NCI-H345 (cell line): ENCODE measurements at places on chromosomes 12 and 14.

GRCh38 chr14:91315844-91316267, 71.4 kb upstream of the GPR68 start:
- DNase-seq, result no peak

DNA sequence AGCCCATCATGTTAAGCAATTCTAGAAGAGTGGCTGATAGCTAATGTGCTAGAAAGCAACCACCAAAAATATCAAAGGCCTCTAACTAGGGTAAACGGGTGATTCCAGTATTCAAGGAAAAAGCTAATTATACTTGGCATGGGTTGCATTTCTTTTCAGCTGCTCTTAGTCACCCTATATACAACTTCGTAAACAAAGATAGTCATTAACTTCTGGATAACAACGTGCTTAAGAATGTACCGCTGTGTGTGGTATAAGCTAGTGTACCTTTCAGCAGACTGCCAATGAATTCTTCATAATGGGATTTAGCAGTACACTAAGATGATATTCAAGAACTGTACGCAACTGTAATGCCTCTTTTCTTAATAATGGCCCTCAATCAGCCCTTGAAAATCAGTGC, 42.2 kb upstream of the SLC6A13 start:
- DNase-seq, result no peak

- DNase-seq, result no peak
Measured at GRCh38 chr12:108235985-108236263, 103.2 kb downstream of the CMKLR1 start.

DNA sequence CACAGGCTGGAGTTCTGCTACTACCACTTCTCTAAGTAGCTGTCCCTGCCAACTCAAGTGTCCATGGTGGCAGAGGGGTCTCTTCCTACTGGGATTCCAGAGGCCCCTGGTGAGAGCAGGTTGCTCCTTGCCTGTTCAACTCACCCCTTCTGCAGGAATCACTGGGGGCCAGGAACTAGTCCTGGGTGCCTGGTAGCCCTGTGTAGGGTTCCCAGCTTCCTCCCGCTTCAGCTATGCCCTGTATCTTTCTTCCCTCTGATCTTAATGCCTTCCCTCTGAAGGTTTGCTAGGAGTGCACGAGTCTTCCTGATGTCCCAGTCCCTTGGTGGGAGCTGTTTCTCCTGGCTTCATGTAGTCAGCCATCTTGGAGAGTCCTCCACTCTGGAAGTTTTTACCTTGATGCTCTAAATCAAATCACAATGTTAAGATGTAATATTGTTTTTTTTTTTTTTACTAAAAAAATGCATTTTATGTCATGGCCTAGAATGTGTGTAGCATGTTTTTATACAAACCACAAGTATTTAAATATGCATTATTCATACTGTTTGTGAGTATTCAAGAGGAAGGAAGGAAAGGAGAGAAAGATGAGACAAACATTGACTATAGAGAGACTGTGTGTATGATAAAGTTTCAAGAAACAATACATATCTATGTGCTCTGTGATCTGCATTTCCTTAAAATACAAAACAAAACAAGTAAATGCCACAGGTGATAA, 54.7 kb downstream of the FRS2 start:
- DNase-seq, result no peak

- DNase-seq, result no peak
Measured at GRCh38 chr14:96086574-96087077, 47.5 kb downstream of the C14orf132 start.

GRCh38 chr12:95626854-95627253, 75.6 kb upstream of the USP44 start:
- peak; percentile 81 for DNase-seq

GRCh38 chr12:106715582-106715981, 58.9 kb upstream of the RIC8B start:
- DNase-seq, result no peak
